ENCODE measurements at places on chromosomes 16 and 17. TPM values are rescaled to one million over a fixed set of nuclear protein-coding genes. Genes with fewer than 3 reads are reported as not detected.

The C1QTNF1 gene
- 0.22 TPM for total RNA-seq

The C17orf50 gene
- total RNA-seq, result not detected

GRCh38 chr16:67822511-67822910 is 15.8 kb downstream of the TSNAXIP1 start:
- no peaks in the 10 kb centered on the region for H3K27me3 ChIP-seq
- no peak for DNase-seq
- H3K4me3 ChIP-seq, result no peak overlapping the region
- H3K4me1 ChIP-seq, result no peaks in the 10 kb centered on the region
- no peaks in the 10 kb centered on the region for H3K36me3 ChIP-seq
- H3K27ac ChIP-seq, result no peak overlapping the region

- H3K36me3 ChIP-seq, result no peaks in the 10 kb centered on the region
- no peak for DNase-seq
- H3K4me1 ChIP-seq, result no peaks in the 10 kb centered on the region
- H3K27ac ChIP-seq, result no peak overlapping the region
- H3K27me3 ChIP-seq, result no peaks in the 10 kb centered on the region
These were observed 78.2 kb upstream of the MON1B start for GRCh38 chr16:77112746-77113145.

DNA sequence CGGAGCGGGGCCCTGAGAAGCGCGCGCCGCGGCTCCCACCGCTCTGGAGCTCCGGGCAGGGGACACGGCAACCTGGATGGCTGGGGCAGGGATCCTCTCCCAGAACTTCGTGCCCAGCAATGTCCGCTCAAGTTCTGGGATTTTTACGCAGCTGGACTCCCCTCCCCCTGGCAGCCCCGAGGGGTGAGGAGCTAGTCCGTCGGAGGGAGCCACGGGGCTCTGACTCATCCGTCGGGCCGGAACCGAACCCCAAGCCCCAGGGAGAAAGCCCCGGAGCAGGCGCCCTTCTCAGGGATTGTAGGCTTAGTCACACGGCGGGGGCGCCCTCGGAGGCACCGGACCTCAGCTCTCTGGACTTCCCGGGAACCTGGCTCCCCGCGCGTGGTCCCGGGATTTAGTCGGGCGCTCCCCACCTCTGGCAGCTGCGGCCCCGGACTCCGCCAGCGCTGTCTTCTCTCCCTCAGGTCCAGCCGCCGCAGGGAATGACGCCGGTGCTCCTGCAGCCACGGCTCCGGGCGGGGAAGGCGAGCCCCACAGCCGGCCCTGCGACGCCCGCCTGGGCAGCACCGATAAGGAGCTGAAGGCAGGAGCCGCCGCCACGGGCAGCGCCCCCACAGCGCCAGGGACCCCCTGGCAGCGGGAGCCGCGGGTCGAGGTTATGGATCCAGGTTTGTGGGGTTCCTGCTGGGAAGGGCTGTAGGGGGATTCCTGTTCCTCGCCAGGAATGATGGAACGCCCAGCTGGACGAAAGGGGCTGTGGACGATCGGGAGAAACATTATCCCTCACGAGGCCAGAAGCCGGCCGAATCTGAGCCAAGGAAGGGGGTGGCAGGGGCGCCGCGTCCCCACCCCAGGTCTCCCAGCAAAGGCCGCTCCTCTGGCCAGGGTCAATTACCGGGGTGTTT is 830 bp downstream of the SPHK1 start:
- no peaks in the 10 kb centered on the region for H3K27me3 ChIP-seq
- H3K36me3 ChIP-seq, result no peaks in the 10 kb centered on the region
- DNase-seq, result no peak

Measured in CD8-positive, alpha-beta memory T cell (primary cell).